CD4-positive, alpha-beta T cell treated with Interleukin-1 beta for 1 hour (primary cell): ENCODE measurements at places on chromosomes 16 and 17.

GRCh38 chr17:17942846-17943245 is 29.4 kb downstream of the TOM1L2 start:
- no peak for DNase-seq

DNA sequence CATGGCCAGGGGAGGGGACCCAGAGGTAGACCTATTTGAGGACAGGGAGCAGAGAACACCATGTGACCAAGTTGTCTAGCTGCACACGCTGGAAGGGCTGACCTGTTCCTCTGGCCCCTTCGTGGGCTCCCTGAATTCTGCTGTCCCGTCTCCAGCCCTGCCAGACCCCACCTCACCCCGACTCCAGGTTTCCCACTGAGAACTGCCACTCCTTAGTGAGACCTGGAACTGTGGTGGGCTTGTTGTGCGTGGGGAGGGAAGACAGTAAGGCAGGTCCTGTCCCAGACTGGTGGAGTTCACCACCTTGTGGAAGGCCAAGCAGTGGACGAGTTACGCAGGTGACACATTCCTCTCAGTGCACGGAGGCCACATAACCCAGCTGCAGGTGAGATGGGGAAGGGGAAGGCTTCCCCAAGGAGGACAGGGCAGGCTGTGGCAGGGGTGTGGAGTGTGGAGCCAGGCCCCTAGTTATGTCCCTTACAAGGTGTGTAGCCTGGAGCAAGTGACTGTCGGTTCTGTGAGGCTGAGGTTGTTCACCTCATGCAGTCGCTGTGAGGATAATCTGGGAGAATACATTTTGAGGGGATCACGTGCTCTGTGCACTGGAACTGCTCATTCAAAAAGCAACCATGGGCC is 54.7 kb downstream of the USP22 start:
- no peak for DNase-seq

- DNase-seq, result peak; percentile 72
Measured at GRCh38 chr17:40062329-40063186, at the start of gene THRA. THRA (plus strand) TSS chr17:40062965; CDS start chr17:40074489, 11,524 bp downstream.

DNA sequence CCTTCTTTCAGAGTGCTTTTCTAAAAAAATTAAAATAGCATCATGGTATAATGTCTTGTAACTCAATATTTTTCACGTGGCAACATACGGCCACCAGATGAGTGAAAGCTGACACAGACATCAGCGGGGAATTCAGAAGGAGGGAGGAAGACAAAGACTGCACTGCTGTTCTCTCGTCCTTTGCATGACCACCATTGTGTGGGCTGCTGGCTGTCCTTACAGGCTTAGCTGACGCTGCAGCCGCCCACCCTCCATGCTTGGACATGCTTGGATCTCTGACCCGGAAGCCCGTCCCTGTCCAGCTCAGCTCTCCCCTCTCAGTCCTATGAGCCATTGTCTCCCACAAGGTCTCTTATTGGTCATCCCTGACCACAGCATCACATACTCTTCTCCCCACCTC is 11.4 kb upstream of the MLYCD start:
- DNase-seq, result no peak

GRCh38 chr16:15457958-15458357 is 23.6 kb downstream of the BMERB1 start:
- no peak for DNase-seq

- DNase-seq, result peak; percentile 31
Measured at GRCh38 chr17:17416007-17416399, 60.8 kb upstream of the MED9 start.

DNA sequence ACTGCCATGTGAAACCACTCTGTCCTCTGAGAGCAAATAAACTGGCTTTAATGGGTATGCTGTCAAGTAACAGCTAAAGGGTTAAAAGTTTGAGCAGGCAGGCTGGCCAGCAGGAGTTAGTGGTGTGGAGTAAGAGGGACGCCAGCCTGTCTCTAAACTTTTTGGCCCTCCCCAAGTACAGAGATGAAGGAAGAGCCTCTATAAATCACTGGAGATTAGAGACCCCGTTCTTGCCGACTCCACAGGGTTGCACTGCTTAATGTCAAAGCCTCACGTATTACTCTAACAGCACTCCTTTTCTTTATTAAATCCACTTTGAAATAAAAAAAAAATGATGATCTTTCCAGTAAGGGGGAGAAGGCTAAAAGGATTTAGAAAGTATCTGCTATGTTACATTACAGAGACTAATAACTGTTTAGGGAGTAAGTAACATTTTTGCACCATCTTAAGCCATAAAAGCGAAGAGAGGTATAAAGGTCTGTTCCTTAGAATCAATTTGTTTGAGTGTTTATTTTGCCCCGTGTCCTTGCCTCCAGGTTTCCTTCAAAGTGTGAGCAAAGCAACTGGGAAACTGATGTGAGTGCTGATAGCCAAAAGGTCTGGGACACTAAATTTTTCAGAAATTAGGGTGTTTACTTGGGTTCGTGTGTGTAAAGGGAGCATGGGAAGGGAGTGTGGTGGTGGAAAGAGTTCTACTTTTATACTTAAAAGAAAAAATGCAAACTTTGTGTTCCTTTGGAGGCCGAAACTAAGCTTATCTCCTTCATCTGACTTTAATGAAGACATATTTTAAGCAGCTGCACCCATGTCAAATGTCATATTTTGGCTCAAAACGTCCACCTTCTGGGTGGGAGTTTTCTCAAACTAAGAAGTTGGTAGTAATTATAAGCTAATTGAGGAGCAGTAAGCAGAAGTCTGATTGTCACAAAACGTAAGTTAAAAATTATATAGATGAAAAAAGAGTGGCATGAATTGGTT is 109.9 kb upstream of the TBX2 start:
- DNase-seq, result no peak

DNA sequence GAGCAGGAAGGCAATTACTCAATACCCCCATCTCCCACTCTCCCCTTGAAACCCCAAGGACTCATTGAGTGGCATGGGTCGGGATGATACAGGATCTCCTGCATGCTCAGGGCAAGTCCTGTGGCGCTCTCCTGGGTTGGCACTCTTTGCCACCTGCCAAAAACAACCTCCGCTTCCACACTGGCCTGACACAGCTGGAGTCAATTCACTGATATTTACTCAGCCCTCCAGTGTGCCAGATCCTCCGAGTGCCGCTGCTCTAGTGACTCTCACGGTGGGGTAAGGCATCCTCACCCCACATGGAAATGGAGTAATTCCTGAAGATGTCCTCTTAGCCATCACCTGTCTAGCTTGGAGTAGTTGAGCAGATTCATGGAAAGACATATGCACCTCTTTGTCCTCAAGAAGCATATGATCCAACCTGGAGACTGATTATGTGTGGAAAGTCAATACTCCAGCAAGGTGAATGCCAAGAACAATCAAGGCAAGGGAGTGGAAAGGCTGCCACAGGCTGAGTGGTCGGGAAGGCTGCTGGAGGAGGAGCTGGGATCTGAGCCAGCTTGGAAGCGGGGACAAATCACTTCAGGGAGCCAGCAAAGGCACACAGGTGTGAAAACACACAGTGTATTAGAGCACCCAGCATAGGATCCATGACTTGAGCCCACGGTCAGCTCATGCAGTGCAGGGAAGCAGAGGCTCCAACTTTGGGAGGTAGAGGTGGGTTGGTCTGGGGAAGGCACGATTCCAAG is 12.6 kb upstream of the GOSR2 start:
- no peak for DNase-seq

- no peak for DNase-seq
Measured at GRCh38 chr17:78999947-79000395, 9.6 kb downstream of the CANT1 start.

DNA sequence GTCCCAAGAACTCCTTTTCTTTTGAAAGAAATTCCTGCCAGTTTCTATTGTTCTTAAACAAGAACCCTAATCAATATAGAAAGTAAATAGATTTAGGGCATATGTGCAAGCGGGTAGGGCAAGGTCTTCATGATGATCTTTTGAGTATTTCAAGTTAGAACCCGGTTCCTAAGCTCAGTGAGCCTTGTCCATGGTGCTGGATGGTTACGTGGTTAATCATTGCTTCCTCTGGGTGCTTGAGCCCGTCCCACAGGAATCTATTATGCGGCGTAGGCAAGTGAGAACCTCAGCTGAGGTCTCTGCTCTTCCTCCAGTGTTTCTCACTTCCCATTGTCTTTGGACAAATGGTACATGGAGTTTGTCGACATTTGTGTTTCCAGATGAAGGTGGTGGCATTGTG is 580.8 kb upstream of the EEF2KMT start:
- no peak for DNase-seq

DNA sequence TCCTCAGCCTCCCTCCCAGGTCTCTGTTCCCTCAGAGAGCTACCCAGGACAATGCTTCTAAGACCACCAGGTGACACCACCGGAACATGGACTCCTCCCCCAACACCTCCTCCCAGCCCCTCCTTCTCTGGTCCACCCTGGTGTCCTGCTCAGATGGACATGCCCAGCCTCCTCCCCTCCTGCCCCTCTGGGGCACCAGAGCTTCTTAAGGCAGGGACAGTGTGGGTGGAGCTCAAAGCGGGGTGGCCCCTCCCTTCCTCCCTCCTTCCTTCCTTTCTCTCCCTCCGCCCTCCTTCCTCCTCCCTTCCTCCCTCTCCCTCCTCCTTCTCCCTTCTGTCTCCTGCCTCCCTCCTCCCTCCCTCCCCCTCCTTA is 22.7 kb downstream of the TRPV3 start:
- peak; percentile 5 for DNase-seq

DNA sequence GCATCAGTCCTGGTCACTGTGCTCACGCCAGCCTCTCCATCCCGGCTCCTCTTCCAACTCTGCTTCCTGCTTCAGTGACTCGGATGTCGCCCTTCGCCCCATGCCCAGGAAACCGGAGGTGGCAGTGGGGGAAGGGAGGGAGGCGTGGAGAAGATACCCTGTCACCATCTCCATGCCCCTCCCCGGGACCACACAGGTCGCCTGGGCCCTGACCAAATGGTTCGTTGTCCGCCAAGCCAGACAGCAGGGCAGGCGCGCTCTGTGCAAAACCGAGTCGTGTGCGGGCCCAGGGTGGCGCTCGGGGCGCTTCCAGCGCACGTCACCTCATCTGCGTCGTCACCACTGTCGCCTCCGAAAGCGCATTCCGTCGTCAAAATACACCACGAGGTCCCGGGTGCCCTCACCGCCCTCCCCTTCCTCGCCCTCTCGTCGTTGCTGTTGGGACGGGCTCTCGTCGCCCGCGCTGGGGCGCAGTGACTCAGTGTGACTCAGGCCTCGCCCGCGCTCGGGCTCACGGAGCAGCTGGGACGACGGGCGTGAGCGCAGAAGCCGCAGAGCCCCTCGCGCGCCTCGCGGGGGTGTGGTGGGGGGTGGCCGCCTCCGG is 39.2 kb downstream of the ZNF778 start:
- DNase-seq, result peak; percentile 77

DNA sequence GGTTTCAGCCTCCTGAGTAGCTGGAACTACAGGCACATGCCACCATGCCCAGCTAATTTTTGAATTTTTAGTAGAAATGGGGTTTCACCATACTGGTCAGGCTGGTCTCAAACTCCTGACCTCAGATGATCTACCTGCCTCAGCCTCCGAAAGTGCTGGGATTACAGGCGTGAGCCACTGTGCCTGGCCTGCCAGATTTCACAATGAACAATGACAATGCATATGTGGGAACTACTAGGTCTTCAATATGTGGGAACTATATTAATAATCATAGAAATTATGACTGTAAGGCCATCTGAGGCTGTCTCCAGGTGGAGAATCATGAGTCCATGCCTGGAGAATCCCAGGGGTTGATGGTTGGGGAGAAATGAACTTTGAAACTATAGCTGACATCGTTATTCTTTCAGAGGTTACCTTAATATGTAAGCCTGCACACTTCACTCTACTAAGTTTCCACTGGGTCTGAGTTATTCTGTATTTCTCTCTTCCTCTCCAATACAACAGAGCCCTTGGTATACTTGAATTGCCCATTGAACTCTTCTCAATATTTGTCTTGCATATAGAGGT is 7.2 kb upstream of the DRC7 start:
- no peak for DNase-seq

DNA sequence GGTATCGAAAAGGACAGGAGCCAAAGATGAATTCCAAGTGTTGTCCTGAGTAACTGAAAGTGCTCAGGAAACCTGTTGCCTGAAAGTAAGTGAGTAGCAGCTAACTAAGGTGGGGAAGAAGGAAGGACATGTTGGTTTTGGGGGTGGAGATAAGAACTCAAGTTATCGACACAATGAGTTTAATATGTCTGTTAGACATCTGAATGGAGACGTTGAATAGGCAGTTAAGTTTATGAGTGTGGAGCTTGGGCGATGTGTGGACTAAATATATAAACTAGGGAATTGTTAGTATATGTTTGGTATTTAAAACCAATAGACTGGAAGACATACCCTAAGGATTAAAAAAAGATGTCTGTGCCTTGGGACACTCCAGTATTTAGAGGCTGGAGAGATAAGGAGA is 82.7 kb upstream of the ASIC2 start:
- DNase-seq, result no peak

DNA sequence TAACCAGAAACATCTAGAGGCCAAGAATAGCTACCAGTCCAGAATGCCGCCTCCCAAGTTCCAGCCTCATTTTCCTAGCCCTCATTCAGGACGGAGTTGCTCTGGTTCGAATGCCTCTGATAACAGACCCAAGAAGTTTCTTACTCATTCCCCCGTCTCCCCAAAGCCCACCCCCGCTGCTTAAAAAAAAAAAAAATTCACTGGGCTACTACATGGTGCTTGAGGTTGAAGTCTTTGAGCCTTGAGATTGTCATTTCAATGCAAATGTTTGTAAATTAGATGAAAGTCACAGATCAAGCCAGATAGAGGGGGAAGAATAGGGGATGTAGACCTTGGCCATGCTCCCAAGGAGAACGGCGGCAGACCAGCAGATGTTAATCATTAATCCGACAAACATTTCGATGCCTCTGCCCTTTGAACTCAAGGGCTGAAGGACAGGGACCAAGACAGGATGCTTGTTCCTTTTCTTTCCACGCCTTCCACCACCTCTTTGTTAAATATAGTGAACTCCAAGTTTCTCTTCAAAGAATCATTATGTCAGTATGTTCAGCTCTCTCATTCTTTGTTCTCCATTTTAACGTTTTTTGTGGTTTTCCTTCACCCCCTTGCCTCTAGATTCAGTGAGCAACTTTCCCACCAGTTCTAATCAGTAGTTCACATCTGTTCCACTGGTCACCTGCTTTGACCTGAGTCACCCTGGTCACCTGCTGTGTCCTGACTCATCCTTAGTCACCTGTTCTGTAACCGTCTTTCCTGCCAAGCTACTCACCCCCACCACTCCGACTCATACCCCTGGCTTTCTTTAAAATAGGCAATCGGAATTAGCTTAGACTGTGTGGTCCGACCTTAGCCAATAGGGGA is 190.3 kb downstream of the CPPED1 start:
- DNase-seq, result no peak

DNA sequence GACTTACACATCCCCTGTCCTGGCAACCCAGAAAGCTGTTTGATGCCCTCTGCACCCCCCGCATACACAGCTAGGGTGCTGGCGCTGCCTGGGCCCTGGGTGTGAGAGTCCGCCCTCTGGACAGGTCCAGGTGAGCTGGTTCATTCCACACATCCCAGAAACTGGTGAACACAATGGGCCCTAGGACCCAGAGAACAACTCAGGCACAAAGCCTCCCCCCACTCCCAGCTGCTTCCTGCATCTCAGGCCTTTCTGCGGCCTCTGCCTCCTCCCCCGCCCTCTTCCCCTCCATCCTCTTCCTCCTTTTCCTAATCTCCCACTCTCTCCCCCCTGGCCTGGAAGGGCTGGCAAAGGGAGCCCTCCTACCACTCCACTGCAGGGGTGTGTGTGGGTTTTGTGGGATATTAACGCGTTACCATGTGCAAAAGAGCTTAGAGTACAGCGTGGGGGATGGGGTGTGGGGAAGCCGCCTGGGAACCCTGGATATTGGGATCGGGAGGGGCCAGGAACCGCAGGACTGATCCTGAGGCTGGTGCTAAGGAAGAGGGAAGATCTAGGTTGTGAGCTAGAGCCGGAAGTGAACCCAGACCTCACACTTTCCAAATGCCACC is 1.6 kb upstream of the PPP1R9B start:
- peak; percentile 56 for DNase-seq

GRCh38 chr17:55186937-55187770 is 77.6 kb upstream of the HLF start:
- no peak for DNase-seq
